ENCODE measurements at places on chromosomes 7 and 10.

GRCh38 chr7:27186668-27187474 lies 1.8 kb upstream of the HOXA11 start:
- DNase-seq, result no peak

GRCh38 chr7:3404501-3404900 lies 103.4 kb downstream of the SDK1 start:
- DNase-seq, result no peak

DNA sequence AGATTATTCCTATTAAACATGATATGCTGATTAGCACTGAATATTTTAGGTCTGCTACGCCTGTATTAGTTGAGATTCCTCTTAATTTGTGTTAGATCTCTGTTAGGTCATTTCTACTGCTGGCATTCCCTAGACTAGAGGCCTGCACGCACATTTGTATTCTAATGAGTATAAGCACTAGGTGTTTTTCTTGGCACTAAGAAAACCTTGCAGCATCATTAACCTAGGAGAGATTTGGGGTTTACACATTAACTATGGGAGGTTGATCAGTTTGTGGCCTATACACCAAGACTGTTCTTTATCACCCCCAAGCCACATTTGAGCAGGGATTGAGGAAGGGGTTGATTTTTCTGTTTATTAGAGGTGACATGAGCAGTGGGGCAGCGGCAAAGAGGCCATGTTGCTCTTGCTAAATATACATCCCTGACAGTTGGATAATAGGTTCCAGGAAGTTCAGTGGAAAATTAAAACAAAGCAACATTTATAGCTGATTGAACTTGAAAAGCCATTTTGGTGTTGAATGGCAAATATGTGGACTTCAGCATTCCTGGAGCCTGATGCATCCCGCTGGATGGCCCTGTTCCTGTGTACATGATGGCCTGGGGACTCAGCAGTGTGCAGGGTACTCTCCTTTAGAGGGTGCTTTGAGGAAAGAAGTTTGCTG lies 65.2 kb downstream of the GBF1 start:
- no peak for DNase-seq

DNA sequence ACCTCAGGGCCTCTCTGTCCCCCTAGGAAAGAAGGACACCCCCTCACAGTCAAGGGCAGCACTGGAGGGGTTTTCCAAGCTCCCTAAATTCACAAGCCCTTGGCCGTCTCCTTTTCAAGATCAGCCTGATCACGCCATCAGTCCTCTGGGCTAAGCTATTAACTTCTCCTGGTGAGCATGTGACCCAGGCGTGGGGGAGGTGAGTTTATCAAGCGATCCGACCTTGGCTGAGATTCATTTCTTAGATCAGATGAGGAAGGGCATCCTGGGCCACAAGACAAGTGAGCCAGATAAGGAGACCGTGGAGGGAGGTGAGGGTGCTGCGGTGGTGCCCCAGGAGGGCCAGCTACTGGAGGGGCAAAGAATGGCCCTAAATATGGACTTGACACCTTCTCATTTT lies 19.2 kb upstream of the EN2 start:
- DNase-seq, result no peak

Measured in activated T-cell treated with anti-CD3 and anti-CD28 coated beads for 1 hour (primary cell).